Kidney tubule cell (primary cell): ENCODE measurements at places on chromosomes 7 and 10.

GRCh38 chr7:149624006-149624405, 126.4 kb upstream of the ZNF746 start:
- peak; percentile 42 for DNase-seq

- no peak for DNase-seq
Measured at GRCh38 chr7:141660259-141660658, 41.7 kb downstream of the DENND11 start.

DNA sequence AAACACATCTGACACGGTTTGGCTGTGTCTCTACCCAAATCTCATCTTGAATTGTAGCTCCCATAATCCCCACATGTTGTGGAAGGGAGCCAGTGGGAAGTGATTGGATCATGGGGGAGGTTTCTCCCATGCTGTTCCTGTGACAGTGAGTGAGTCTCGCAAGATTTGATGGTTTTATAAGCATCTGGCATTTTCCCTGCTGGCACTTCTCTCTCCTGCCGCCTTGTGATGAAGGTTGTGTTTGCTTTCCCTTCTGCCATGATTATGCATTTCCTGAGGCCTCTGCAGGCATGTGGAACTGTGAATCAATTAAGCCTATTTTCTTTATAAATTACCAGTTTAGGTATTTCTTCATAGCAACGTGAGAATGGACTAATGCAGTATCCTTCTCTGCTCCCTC, 5.9 kb upstream of the HTR5A start:
- no peak for DNase-seq

GRCh38 chr10:1402016-1402770, 335.1 kb downstream of the ADARB2 start:
- DNase-seq = no peak

GRCh38 chr7:80346704-80347103, 165.2 kb downstream of the GNAT3 start:
- DNase-seq = peak; percentile 94

GRCh38 chr7:778968-779451, 51.9 kb upstream of the PRKAR1B start:
- peak; percentile 17 for DNase-seq

GRCh38 chr10:88676283-88677060, 12.2 kb downstream of the LIPF start:
- no peak for DNase-seq

GRCh38 chr7:129948877-129949291, 3.9 kb downstream of the UBE2H start:
- DNase-seq = peak; percentile 96

- peak; percentile 47 for DNase-seq
Measured at GRCh38 chr7:39624442-39624807, 1.1 kb downstream of the RALA start.

GRCh38 chr10:108582888-108583287, 1340.4 kb downstream of the XPNPEP1 start:
- no peak for DNase-seq

GRCh38 chr7:143435266-143435665, 8.0 kb upstream of the TAS2R60 start:
- DNase-seq = peak; percentile 51

- DNase-seq = no peak
Measured at GRCh38 chr7:8290645-8291308, 28.8 kb upstream of the ICA1 start.

- DNase-seq = peak; percentile 1
Measured at GRCh38 chr7:78020874-78021249, 222.3 kb downstream of the PHTF2 start.

- DNase-seq = no peak
Measured at GRCh38 chr10:98316170-98316569, 48.2 kb upstream of the LOXL4 start.

- DNase-seq = no peak
Measured at GRCh38 chr10:102394801-102395399, 605 bp upstream of the NFKB2 start.
